ENCODE measurements at places on chromosomes 4 and X. TPM values are rescaled to one million over a fixed set of nuclear protein-coding genes. Genes with fewer than 3 reads are reported as not detected.

PDCL2 gene
- not detected for polyA plus RNA-seq

ESX1 gene
- not detected for polyA plus RNA-seq

DNA sequence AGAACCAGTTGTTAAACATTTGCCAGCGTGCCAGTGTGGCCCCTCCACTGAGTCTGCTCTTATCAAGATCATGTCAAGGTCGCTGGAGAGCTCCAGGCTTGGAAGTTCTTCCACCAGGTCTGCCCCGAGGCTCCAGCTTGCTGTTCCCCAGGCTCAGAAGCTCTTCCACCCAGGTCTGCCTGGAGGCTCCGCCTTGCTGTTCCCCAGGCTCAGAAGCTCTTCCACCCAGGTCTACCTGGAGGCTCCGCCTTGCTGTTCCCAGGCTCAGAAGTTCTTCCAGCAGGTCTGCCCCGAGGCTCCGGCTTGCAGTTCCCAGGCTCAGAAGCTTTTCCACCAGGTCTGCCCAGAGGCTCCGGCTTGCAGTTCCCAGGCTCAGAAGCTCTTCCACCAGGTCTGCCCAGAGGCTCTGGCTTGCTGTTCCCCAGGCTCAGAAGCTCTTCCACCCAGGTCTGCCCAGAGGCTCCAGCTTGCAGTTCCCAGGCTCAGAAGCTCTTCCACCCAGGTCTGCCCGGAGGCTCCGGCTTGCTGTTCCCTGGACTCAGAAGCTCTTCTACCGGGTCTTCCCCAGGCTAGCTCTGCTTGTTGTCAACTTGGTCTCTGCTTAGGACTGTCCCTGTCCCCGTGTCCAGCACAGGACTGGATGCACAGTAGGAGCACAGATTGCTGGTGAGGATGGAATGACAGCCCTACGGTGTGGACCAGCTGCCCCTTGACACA, 54.4 kb downstream of the HMX1 start:
- no peak for DNase-seq

GRCh38 chr4:185911556-185912064, 99.6 kb upstream of the SORBS2 start:
- DNase-seq = no peak

Data from CD8-positive, alpha-beta memory T cell (primary cell).